ENCODE measurements at places on chromosomes 3 and 15.

- no peak for DNase-seq
Observed at GRCh38 chr15:89400116-89400781, 65.6 kb upstream of the POLG start.

GRCh38 chr3:150306083-150306482 lies 102.0 kb upstream of the TSC22D2 start:
- no peak for DNase-seq

DNA sequence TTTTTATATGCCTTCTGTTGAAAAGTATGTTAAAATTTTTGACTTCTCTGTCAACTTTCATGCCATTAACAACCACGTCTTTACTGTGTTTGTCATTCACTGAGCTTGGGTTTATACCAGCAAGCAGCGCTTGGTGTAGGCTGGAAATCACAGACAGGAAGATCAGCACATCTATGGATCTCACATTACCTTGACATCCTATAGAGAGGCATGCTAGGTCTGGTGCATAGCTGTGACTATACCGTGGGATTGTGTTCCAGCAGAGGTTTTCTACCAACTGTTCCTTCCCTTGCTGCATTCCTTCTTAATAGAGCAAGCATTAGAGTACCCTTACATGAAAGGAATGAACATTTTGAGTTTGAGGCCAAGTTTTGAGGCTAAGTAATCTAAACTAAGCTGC lies 53.0 kb downstream of the DZIP3 start:
- no peak for DNase-seq

DNA sequence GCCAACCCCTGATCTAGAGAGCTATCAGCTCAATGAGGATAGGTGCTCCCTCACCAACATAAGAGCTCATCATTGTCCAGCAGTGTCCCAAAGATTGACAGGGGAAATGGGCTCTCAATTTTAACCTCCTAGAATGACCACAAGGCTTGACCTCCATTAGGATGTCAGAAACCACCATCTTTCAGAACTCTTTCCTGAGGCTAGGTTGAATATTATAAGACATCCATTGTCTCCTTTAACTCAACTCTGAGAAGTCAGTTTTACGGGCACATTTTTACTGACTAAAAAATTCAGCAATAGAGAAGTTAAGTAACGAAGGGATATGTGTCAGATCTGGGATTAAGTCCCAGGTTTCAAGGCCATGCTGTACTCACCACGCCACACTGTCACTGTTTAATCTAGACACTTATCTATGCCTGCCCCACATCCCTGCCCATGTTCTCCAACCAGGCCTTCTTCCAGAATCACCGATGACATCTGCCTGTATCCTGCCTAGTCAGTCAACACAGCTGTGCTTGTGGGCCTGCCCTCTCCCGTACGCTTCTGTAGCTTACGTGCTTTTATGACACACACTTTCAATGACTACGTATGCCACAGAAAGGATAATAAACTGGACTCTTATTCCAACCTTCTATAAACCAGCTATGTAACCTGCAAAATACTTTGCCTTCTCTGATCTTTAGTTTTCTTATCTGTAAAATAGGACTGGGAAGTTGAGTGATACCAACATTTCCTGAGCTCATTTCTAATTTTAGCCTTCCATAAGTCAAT lies 17.1 kb upstream of the MUC13 start:
- DNase-seq = no peak

- no peak for DNase-seq
Observed at GRCh38 chr15:78987556-78988360, 42.9 kb upstream of the CTSH start.

DNA sequence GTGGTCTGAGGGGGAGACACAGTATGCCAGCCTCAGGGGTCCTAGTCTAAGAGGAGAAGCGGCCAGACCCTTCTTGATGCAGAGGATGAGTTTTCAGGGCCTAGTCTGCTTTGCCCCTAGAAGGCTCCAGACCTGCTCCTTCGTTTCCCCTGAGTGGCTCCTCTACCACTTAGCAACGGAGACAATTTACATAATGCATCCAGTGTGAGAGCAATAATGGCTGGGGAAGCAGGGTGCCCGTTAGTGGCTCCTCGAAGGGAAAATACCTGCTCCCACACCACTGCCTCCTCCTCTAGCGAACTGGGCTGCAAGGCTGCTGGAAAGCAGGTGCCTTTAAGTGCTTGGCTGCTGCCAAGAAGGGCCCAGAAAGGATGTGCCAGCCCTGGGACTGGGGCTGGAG lies 38.9 kb downstream of the CACNA2D2 start:
- DNase-seq = no peak

DNA sequence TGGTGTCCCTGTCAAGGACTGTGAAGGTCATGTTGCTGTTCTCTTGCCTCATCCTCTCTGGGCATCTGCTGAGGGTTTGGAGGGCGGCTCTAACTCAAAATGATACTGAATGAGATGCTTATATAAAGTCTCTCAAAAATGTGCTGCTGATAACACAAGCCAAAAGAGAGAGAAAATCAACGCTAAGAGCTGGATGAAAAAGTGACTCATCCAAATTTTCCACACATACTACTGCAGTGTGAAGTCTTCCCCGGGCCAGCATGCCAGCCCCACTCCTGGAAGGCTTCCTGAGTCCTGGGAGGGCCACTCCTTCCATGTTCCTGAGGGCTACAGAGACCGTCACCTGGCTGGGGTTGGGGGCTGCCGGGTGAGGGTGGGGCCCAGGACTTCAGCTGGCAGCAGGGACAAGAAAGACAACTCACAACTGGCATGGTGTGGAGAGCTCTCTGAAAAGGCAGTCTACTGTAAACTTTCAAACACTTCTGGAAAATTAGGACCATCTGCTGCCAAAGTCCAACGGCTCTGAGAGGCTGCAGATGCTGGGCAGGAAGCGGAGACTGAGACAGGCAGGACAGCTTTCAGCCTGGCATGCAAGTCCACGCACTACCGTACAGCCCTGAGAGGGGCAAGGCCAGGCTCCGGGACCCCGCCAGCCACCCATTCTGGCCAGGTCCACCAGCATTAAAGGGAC lies 200.3 kb downstream of the ADAMTS17 start:
- no peak for DNase-seq

- DNase-seq = no peak
Observed at GRCh38 chr3:64908251-64908685, 220.5 kb upstream of the ADAMTS9 start.

DNA sequence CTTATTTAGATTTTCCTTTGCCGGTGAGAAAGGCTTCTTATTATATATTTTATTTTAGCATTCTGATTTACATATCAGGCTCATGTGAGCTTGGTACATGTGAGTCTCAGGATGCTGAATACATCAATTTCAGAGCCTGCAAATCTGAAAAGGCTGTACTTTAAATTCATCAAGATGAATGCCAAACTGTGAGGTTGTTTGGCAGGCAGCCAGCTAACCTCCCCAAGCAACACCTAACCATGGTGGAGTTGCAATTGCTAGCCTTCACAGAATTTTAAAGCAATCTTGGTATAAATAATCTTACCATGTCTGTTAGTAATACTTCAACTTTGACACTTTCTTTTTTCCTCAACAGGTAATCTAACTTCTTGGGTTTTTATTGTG lies 252.5 kb downstream of the CDIN1 start:
- DNase-seq = no peak

GRCh38 chr15:49415638-49416037 lies 7.4 kb upstream of the FGF7 start:
- DNase-seq = no peak

- DNase-seq = no peak
Observed at GRCh38 chr15:101103598-101103997, 148.2 kb downstream of the CHSY1 start.

- no peak for DNase-seq
Observed at GRCh38 chr15:54816401-54816800, 380.3 kb downstream of the RSL24D1 start.

- no peak for DNase-seq
Observed at GRCh38 chr3:171615281-171615680, 155.1 kb upstream of the TNIK start.

DNA sequence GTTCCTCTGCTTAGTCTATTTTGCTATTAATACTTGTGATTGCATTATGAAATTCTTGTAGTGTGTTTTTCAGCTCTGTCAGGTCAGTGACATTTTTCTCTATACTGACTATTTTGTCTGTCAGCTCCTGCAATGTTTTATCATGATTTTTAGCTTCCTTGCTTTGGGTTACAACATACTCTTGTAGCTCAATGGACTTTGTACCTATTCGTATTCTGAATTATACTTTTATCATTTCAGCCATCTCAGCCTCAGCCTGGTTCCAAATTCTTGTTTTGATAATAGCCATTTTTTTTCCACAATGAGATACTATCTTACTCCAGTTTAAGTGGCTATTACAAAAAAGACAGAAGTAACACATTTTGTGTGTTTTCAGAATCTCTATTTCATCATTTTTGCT lies 204.2 kb upstream of the ONECUT1 start:
- no peak for DNase-seq

GRCh38 chr3:55604402-55604801 lies 117.3 kb upstream of the WNT5A start:
- DNase-seq = no peak

DNA sequence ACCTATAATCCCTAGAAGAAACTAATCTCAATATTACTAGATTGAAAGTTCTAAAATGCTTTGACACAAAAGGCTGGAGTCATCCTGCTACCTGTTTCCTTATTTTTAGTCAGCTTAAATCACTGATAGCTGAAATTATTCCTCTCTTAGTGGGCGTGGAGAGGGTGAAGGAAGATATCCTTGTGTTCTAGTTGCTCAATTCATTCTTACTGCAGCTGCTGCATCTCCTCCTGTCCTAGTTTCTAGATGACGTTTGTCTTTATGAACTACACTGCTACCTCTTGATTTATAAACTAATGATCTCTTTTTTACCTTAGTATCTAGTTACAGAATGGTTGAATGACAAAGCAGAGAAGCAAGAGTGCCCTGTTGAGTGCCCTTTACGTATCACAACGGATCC lies 50.7 kb downstream of the SETD5 start:
- no peak for DNase-seq

- DNase-seq = no peak
Observed at GRCh38 chr15:92714077-92714476, 58.5 kb upstream of the FAM174B start.

DNA sequence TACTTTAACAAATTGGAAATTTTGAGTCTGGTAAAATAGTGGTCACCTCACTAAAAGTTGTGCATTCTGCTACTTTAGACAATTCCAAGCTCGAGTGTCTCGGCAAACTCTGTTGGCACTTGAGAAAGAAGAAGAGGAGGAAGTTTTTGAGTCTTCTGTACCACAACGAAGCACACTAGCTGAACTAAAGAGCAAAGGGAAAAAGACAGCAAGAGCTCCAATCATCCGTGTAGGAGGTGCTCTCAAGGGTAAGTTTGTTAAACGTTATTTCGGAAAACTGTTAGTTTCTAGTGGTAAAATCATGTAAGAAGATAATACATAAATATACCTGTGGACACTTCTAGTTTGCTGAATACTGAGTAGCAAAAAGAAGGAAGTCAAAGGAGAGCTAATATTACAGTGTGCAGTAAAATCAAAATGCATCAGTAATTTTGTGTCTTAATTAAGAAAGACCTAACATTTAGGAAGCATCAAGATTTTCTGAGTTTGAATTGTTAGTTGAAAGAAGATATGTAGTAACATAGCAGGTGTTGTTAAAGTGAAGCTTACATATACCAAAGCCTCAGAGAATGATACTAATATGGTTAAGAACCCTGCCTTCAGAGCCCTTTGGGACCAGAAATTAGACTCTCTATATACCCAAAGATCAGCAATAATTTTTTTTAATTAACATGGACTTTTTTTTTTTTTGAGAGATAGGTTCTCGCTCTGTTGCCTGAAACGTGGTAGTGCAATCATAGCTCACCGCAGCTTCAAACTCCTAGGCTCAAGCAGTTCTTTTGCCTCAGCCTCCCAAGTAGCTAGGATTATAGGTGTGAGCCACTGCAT lies 23.0 kb downstream of the BUB1B start:
- DNase-seq = no peak

- no peak for DNase-seq
Observed at GRCh38 chr15:97547381-97547780, 413.1 kb upstream of the ARRDC4 start.

DNA sequence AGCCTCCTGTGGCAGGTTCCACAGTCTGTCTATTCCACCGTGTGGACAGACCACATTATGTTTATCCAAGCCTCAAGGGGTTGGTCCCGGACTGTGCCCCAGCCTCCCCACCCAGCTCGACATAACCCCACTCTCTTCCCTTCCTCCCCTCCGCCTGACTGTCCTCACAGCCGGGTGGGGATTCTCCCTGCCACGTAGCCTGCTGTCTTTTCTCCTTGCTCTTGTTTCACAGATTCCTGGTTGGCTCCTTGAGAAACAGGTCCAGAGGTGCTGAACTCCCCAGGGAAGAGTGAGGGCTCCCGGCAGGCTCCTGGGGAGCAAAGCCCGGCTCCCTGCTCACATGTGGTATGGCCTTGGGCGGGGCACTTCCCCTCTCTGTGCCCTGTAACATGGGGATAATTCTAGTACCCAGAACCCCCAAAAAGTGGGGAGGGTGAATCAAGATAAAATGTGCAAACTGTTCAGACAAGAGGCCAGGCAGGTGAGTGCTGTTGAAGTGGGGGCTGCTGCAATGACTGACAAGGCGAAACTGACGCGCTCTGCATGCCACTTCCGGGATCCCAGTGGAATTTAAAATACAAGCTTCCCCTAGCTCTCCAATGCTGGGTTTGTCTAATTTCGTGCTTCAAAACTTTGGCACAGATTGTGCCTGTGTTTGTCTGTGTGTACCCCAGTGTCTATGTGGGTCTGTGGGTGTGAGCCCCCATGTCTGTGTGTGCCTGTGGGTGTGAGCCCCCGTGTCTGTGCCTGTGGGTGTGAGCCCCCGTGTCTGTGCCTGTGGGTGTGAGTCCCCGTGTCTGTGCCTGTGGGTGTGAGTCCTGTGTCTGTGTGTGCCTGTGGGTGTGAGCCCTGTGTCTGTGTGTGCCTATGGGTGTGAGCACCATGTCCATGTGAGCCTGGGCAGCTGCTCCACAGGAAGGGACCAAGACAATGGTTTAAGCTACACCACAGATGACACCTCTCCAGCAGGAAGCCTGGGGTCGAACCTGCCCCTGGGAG lies 160.6 kb upstream of the IQSEC1 start:
- no peak for DNase-seq

- no peak for DNase-seq
Observed at GRCh38 chr3:76132154-76132470, 346.8 kb upstream of the ZNF717 start.

GRCh38 chr15:101609742-101610610 lies 42.2 kb downstream of the TM2D3 start:
- no peak for DNase-seq

DNA sequence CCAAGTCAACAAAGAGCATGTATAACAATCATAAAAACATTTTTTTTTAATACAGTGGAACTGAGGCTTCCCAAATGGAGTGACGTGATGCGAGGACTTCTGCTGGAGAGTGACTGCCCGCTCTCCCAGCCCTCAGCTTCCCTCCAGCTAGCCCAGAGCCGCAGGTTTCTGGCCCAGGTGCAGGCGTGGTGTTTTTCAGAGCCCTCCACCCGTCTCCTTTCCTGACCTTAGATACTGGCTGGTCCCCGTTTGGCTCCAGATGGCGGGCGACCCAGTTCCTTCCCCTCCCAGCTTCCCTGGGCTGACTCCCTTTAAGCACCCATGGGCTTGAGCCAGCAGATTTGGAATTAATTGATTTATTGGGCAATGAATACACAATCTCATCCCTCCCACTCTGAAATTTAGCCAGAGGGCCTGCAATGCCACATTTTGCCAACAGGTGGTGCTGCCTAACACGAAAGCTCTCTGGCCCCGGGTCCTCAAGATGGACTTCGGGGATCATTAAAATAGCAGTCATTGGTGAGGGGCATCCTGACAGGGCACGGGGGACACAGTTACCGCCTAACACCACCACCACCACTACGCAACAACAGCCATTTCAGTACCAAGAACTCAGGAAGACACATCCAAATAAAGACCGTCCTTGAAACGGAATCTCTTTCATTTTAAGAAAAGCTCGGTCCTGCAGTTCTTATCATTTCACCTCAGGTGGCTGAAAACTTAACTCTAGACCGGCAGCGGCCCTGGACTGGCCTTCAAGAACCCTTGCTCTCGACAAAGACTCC lies 47.5 kb upstream of the MUC4 start:
- peak; percentile 79 for DNase-seq
